ENCODE measurements at places on chromosomes 3 and 15.

DNA sequence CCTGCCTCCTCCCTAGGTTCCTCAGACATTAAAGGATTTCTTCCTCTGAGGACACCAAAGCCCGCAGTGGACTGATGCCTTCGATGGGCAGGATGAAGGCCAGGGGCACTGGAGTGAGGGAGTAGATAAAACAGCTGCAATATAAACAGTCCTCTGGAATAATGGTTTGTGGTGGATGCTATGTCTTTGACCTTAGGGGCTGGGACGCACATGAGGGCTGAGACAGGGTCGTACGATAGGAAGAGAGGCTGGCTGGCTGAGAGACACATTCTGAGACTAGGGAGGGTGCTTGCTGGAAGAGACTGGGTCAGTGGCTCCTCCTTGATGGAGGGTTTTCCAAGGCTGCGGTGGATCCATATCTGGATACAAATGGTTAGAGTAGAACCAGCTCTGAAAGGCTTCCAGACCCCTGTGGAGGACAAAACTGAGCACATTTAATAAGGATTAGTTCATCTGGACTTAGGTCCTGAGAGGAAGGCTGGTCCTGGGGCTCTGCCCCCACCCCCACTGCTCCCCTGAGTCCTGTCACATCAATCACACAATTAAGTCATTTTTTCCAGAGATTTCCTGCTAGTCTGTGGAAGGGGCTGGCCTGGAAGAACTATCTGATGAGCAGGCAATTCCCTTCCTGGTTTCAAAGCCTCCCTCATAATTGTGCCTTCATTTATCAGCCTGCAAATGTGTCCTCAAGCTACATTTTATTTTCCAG is 15.8 kb downstream of the TBC1D21 start:
- DNase-seq = no peak

GRCh38 chr15:80475572-80475971 is 71.4 kb downstream of the ARNT2 start:
- no peak for DNase-seq

DNA sequence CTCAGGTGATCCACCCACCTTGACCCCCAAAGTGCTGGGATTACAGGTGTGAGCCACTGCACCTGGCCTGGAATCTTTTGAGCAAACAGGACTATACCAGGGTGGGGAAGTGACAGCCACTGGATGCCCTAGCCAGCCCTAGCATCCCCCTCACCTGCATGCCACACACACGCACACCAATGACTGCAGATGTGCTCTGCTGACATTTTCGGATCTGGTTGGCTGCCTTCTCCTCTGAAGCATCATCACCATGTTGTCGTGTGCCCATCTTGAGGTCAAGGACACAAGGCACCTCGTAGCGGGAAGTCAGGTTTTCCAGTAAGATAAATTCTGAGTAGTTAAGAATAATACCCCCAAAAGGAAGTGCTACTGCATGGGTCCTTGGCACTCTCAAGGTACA is 3.7 kb upstream of the NCKIPSD start:
- no peak for DNase-seq

GRCh38 chr3:179460260-179460659 is 9.0 kb upstream of the GNB4 start:
- DNase-seq = no peak

GRCh38 chr3:123083383-123084124 is 16.7 kb downstream of the PDIA5 start:
- DNase-seq = no peak

GRCh38 chr3:198092276-198092675 is 132.3 kb downstream of the LMLN start:
- no peak for DNase-seq

GRCh38 chr3:138359148-138359918 is 11.0 kb downstream of the MRAS start:
- no peak for DNase-seq

GRCh38 chr3:3080309-3080708 is 29.9 kb downstream of the IL5RA start:
- no peak for DNase-seq

DNA sequence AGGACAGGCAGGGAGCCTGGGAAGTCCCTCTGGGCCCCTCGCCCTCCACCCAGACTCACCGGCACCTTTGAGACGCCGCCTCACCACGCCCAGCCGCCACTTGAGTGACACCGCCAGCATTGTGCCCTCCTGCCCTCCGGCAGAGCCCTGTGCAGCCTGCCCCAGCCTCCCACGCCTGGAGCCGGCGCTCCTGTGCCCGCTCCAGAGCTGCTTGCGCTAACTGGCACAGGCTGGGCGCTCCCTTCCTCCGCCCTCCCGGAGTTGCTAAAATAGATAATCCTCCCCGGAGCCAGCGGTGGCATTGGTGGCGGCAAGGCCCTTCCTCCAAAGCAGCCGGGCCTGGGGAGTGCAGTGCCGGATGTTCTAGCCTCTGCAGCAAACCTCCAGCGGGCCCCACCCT is 15.7 kb upstream of the GRIP2 start:
- no peak for DNase-seq

DNA sequence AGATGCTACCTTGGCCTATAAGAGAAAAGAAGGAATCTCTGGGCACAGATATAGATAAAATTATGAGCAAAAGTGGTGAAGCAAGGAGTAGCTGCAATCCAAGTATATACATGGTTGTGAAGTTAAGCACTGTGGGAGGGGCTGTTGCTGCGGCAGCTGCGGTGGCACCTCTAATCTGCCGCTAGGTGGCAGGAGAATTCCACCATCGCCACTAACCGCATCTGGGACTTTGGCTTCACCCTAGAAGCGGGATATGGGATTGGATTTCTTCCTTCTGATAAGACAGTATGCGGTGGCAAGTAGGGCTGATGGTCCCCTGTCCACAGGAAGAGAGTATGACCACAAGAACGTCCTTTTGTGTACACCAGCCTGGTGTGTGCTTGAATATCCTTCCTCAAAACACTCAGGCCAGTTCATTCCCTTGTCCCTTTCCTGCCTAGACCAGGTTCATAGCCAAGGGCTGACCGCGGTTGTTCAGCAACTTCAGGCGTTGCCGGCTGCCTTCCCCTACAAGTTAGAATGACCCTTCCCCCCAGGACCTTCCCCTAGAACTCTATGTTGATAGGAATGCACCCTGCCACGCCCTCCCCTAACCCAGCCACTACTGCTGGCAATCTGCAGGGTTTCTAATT is 5.1 kb downstream of the MAGEL2 start:
- DNase-seq = no peak

DNA sequence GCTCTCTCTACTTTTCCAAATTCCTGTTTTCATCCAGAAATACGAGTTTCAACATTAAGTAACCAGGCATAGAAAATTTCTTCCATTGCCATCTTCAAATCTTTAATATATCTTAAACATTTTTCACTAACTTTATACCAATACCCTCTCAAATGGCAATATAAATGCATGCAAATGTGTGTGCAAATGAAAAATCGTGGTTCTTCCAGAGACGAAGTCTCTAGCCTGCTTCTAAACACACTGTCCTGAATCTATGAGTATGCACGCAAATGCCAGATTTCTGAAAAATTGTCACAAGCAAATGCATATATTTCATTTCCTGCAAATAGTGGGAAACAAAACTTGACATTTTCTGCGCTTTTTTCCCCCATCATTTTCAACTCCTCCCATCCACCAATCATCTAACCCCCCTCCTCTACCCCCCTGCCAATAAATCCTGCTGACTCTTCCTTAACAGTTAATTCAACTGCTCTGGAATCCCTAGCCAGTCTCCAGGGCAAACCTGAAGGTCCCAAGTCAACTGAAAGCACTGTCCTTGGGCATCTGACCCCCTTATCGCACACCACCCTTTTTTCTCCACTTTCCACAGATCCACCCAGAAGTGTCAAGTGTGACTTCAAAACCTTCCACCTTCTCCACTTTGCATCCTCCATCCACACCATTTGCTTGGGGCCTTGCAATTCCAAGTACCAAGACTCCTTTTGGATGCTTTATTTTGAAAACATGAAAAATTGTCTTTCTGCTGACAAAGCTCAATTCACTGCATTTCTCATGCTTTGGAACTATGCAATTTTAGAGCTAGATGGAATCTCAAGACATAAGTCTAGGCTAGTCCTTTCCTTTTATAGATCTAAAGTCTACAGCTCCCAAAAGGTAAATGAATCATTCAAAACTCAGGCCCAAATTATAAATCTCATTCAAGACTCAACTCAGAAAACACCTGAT is 144.7 kb downstream of the OSBPL10 start:
- DNase-seq = no peak

DNA sequence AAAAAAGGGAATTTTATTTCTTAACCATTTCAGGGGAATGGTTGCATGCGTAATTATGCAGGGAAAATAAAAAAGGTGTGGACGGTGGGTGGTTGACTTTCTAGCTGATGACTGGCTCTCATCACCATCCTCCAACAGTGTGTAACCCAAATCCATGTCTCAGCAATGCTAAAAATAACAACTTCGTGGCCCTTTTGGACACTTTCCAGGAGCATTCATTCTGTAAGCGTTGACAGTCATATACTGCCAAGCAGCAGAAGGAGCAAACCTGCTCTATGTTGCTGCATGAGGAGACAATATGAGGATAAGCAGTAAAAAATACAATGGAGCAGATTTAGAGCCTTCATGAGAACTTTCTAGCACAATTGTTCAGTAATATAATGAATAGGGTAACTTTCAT is 189.1 kb downstream of the ANXA2 start:
- no peak for DNase-seq

DNA sequence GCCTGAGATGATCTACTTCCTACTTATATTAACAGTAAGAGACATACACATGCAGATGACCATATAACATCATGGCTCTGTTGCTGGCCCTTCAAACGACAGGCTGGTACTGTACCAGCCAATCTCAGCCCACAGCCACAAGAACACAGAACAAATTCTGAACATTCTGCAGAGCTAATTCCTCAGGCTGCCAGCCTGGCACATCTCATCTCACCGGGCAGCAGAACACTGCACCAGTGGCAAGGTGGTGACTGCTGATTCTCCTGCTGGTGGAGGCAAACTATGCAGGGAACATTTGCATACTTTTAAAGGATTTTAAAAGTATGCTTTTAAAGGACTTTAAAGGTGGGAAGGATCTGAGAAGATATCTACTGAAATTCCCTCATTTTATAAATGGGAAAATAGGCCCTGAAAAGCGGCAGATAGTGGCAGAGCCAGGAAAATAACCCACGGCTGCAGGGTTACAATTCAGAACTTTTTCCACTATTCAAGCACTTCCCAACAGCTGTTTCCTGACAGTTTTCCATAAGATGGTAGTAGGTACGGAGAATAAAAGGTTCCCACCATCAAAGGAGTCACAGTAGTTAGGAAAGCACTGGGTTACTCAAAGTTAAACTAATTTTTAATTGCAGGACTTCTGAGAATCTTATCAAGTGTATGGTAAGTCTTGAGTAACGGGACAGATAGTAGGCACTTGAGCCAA is 37.3 kb downstream of the SUMF1 start:
- DNase-seq = no peak

GRCh38 chr3:127458696-127459604 is 131.6 kb downstream of the TPRA1 start:
- no peak for DNase-seq

DNA sequence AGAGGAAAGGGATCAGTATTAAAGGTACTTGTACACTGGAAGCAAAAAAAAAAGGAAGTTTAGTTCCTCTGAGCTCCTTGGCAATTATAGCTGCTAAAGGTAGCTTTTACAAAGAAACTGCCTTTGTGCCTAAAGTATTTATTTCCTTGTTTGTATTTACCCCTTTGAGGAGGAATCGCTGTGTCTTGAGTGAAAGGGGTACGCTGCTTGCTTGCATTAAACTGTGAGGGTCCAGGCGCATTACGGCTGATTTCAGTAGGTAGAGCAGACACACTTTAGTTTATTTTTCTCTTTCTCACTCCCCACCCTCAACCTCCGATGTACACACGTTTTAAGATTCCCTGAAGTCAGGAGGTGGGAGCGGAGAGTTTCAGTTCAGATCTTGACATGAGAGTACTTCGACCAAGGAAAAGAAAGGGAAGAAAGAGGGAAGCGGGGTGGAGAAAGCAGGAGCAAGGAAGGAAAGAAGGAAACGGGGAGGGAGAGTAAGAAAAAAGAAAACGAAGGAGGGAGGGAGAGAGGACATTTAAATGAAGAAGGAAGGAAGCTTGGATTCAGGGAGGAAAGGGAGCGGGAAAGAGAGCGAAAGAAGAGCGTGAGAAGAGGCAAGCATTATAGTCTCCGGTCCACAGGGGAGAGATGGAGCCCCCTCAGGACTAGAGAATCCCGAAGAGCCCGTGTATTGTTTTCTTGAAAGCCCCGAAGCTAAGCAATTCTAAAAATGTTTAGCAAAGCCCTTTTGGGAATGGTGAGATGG is 1.2 kb upstream of the MME start:
- no peak for DNase-seq

DNA sequence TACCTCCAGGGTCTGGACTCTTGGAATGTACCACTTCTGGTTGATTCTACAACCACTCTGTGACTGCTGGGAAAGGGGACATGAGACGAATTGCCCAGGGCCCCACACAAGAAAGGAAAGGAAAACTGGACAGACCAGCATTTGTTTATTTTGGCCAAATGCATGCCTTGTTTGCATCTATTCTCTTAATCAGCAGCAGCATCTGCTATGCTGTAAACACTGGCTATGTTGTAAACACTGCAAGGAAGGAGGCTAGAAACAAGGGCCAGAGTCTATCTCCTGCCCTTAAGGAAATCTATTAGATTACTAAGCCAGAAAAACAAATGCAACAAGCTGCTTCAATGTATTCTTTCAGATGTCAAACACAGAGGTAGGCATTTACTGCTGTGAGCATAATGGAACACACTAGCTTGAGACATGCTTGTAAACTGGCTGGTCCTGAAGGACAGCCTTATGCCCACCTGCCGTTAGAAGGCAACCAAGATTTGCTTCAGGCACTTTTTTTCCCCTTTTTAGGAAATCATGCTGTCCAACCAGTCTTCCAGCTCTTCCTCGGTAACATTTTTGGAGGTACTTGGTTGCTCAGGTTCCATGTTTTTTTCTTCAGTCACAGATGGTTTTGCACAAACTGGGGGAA is 102.1 kb upstream of the CHRM5 start:
- no peak for DNase-seq

All from stimulated activated CD8-positive, alpha-beta memory T cell treated with anti-CD3 and anti-CD28 coated beads, Interleukin-4, amount 100 ng/mL, for 1 hour (primary cell).